Keratinocyte (primary cell): ENCODE measurements at places on chromosomes 12 and 14.

- no peak overlapping the region for H3K27ac ChIP-seq
- H3K36me3 ChIP-seq: no peaks in the 10 kb centered on the region
- no peaks in the 10 kb centered on the region for H3K4me1 ChIP-seq
- DNase-seq: no peak
Measured at GRCh38 chr12:70971001-70971794, 50.7 kb upstream of the PTPRR start.

DNA sequence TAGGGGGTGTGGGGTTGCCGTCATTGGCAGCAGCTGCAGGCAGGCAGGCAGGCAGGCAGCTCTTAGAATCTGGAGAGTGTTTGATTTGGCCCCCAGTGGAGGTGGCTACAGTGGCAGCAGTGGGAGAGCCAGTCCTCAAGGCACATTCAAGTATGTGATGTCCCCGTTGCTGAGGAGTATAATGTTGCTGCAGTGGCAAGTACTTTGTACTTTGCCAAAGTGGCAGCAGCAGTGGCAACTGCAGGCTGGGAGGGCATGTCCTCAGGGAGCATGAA is 147.1 kb downstream of the PAPOLA start:
- no peak overlapping the region for H3K4me3 ChIP-seq
- DNase-seq: no peak
- no peaks in the 10 kb centered on the region for H3K4me1 ChIP-seq
- H3K27me3 ChIP-seq: peaks cover 3% of the 10 kb centered on the region

- DNase-seq: no peak
- no peak overlapping the region for H3K4me3 ChIP-seq
- H3K4me1 ChIP-seq: peaks cover 9% of the 10 kb centered on the region
- H3K27ac ChIP-seq: no peak overlapping the region
Measured at GRCh38 chr12:70635755-70636154, 1.5 kb downstream of the PTPRB start.

GRCh38 chr12:111322336-111323250 is 46.3 kb downstream of the PHETA1 start:
- no peaks in the 10 kb centered on the region for H3K27me3 ChIP-seq
- no peaks in the 10 kb centered on the region for H3K36me3 ChIP-seq
- no peak overlapping the region for H3K27ac ChIP-seq
- no peak for DNase-seq
- no peaks in the 10 kb centered on the region for H3K4me1 ChIP-seq

GRCh38 chr14:106530423-106531107 is 1004.2 kb downstream of the TMEM121 start:
- no peaks in the 10 kb centered on the region for H3K27me3 ChIP-seq
- DNase-seq: no peak
- H3K27ac ChIP-seq: no peak overlapping the region
- H3K36me3 ChIP-seq: no peaks in the 10 kb centered on the region
- no peak overlapping the region for H3K4me3 ChIP-seq

- no peak for DNase-seq
- peaks cover 4% of the 10 kb centered on the region for H3K4me1 ChIP-seq
- no peak overlapping the region for H3K4me3 ChIP-seq
- H3K36me3 ChIP-seq: no peaks in the 10 kb centered on the region
- H3K27me3 ChIP-seq: no peaks in the 10 kb centered on the region
Measured at GRCh38 chr12:12017135-12017581, 53.6 kb upstream of the BCL2L14 start.

DNA sequence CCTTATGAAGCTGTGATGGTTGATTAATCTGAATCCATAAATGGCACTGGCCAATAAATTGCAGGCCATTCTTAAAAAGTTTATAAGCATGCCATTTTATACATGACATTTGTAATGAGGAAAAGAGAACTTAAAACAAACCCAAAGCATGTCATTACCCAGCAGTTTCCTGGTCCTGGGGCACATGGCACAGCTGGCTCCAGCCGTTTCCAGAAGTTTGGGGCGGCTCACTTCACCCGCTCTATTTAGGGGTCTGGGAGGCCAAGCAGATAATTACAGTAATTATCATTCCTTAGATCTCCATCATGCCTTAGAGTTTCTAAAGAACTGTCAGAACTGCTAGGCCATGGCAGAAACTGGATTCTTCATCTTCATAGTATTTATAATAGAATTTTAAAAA is 6.4 kb downstream of the ADGRD1 start:
- H3K36me3 ChIP-seq: no peaks in the 10 kb centered on the region
- no peak overlapping the region for H3K4me3 ChIP-seq
- H3K27me3 ChIP-seq: no peaks in the 10 kb centered on the region

DNA sequence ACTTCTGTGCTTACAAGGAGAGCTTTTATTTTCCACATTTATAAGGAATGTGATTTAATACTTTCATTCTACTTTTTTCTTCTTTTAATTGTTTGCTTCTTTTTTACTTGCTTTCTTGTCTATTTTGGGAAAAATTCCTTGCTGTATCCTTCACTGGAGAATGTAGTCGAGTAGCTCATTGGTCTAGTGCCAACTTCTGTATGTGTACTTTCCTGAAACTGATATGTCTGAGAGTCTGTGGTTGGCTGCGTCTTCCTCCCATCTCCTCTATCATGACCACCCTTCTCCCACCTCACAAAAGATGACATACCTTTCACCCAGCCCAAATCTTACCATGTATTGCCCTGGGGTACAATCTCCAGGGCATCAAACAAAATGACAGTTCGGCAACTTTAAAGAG is 51.8 kb downstream of the MSRB3 start:
- H3K4me3 ChIP-seq: no peak overlapping the region
- no peak for DNase-seq
- no peak overlapping the region for H3K27ac ChIP-seq
- no peaks in the 10 kb centered on the region for H3K36me3 ChIP-seq
- no peaks in the 10 kb centered on the region for H3K27me3 ChIP-seq
- H3K4me1 ChIP-seq: peaks cover 10% of the 10 kb centered on the region

DNA sequence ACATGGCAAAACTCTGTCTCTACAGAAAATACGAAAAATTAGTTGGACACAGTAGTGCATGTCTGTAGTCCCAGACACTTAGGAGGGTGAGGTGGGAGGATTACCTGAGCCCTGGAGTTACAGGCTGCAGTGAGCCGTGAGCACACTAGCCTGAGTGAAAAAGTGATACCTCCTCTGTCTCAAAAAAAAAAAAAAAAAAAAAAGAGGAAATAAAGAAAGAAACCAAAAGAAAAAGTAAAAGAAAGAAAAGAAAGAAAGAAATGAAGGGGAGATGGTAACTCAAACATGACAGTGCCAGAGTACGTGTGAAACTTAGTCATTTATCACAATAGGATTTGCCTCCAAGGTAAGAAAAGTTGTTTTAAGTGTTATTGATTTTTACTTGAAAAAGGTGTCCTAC is 407.0 kb upstream of the MGAT4C start:
- H3K27ac ChIP-seq: no peak overlapping the region
- H3K4me1 ChIP-seq: peaks cover 20% of the 10 kb centered on the region
- no peak for DNase-seq
- H3K4me3 ChIP-seq: no peak overlapping the region
- H3K36me3 ChIP-seq: no peaks in the 10 kb centered on the region
- H3K27me3 ChIP-seq: no peaks in the 10 kb centered on the region

DNA sequence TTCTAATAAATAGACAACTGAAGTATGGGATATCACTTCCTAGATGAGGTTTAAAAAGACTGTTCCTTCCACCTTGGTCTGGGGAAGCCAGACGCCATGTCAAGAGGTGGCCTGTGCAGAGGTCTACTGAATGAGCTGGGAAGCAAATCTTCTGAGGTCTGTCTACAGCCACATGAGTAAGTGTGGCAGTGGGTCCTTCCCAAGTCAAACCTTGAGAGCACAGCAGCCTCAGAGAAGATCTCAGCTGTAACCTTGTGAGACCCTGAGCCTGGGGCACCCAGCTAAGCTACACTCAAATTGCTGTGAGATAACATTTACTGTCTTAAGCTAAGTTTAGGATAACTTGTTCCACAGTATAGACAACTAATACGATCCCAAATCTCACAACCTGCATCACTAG is 20.2 kb downstream of the NDUFA12 start:
- no peaks in the 10 kb centered on the region for H3K36me3 ChIP-seq
- peak overlapping the region; percentile 96 for H3K27ac ChIP-seq
- H3K27me3 ChIP-seq: no peaks in the 10 kb centered on the region

DNA sequence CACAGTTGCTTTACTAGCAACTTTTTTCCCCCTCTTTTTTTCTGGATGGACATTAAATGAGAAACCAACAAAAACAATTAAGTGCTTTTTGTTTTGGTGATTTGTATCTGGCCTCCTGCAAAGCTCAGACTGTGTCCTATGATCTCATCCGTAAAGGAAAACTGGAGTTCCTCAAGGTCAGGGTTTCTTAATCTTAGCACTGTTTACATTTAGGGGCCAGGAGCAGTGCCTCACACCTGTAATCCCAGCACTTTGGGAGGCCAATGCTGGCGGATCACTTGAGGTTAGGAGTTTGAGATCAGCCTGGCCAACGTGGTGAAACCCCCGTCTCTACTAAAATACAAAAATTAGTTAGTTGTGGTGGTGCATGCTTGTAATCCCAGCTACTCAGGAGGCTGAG is 28.0 kb downstream of the ENTPD5 start:
- H3K4me1 ChIP-seq: no peaks in the 10 kb centered on the region
- H3K4me3 ChIP-seq: no peak overlapping the region
- no peak overlapping the region for H3K27ac ChIP-seq
- no peak for DNase-seq
- peaks cover 2% of the 10 kb centered on the region for H3K36me3 ChIP-seq

DNA sequence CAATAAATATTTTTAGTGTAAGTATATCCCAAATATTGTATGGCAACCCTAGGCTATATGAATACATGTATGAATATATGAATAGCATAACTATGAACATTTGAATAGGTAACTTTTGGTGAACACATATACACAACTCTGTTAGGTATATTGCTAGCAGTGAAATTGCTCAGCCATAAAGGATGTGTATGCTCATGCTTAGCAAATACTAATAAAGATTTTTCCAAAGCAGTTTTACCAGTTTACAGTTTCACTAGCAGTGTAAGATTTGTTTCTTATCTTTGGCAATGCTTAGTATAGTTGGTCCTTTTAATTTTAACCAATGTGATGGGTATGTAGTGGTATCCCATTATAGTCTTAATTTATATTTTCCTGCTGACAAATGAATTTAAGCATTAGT is 5.3 kb upstream of the DAAM1 start:
- DNase-seq: no peak
- H3K27me3 ChIP-seq: no peaks in the 10 kb centered on the region
- no peak overlapping the region for H3K27ac ChIP-seq
- no peaks in the 10 kb centered on the region for H3K36me3 ChIP-seq
- H3K4me1 ChIP-seq: peaks cover 10% of the 10 kb centered on the region

DNA sequence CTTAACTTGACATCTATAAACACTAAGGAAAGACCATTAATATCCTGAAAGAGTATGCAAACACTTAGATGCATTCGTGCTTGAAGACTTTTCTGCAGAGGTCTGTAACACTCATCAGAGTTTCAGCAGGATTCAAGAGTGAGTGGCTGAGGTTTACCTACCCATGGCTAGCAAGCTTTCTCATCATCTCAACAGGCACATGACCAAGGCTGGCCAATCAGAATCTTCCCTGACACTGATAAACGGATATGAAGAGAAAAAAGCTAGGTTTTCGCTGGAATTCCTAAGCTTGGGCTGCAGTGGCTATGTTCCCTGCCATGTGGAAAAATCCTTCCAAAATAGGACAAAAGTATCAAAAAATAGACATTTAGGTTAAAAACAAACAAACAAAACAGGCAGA is 162.1 kb upstream of the USP15 start:
- H3K27me3 ChIP-seq: no peaks in the 10 kb centered on the region
- H3K27ac ChIP-seq: no peak overlapping the region
- no peaks in the 10 kb centered on the region for H3K4me1 ChIP-seq
- H3K36me3 ChIP-seq: no peaks in the 10 kb centered on the region
- DNase-seq: no peak
- no peak overlapping the region for H3K4me3 ChIP-seq

GRCh38 chr12:63934936-63935335 is 90.4 kb downstream of the SRGAP1 start:
- H3K4me1 ChIP-seq: peaks cover 17% of the 10 kb centered on the region
- H3K4me3 ChIP-seq: no peak overlapping the region
- no peaks in the 10 kb centered on the region for H3K27me3 ChIP-seq
- no peak overlapping the region for H3K27ac ChIP-seq

DNA sequence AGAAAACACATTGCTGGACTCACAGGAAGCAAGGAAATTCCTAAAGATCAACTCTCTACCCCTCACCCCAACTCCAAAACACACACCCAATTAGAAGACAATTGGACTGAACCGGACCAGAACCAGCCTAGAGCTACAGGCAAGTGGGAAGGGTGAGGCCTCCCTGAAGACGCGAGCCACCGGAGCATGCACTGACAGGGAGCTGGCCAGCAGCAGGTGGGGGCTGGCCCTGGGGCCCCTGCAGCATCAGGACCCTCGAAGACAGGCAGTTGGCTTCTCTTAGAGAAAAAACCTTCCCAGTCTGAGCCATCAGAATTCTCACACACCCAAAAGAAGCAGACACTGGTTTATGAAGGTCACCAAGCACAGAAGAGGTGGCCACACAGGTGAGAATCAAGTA is 209.5 kb upstream of the DIO3 start:
- H3K4me1 ChIP-seq: no peaks in the 10 kb centered on the region
- no peaks in the 10 kb centered on the region for H3K27me3 ChIP-seq
- no peak overlapping the region for H3K27ac ChIP-seq
- no peaks in the 10 kb centered on the region for H3K36me3 ChIP-seq

GRCh38 chr12:28991626-28992025 is 157.5 kb upstream of the FAR2 start:
- no peak overlapping the region for H3K27ac ChIP-seq
- DNase-seq: no peak
- no peak overlapping the region for H3K4me3 ChIP-seq
- no peaks in the 10 kb centered on the region for H3K4me1 ChIP-seq
- no peaks in the 10 kb centered on the region for H3K36me3 ChIP-seq

- H3K4me3 ChIP-seq: peak overlapping the region; percentile 30
- H3K36me3 ChIP-seq: peaks cover 3% of the 10 kb centered on the region
- H3K4me1 ChIP-seq: peaks cover 21% of the 10 kb centered on the region
Measured at GRCh38 chr14:63922696-63923421, 70.1 kb downstream of the SYNE2 start.

- H3K4me3 ChIP-seq: no peak overlapping the region
- no peak overlapping the region for H3K27ac ChIP-seq
- H3K4me1 ChIP-seq: no peaks in the 10 kb centered on the region
- no peak for DNase-seq
Measured at GRCh38 chr12:34298971-34299801, 276.9 kb downstream of the ALG10 start.

GRCh38 chr12:105443802-105444652 is 113.5 kb downstream of the C12orf75 start:
- no peak for DNase-seq
- peak overlapping the region; percentile 77 for H3K27ac ChIP-seq
- no peak overlapping the region for H3K4me3 ChIP-seq
- peaks cover 30% of the 10 kb centered on the region for H3K4me1 ChIP-seq
- H3K36me3 ChIP-seq: no peaks in the 10 kb centered on the region
